ENCODE measurements at places on chromosomes 1 and 21.

DNA sequence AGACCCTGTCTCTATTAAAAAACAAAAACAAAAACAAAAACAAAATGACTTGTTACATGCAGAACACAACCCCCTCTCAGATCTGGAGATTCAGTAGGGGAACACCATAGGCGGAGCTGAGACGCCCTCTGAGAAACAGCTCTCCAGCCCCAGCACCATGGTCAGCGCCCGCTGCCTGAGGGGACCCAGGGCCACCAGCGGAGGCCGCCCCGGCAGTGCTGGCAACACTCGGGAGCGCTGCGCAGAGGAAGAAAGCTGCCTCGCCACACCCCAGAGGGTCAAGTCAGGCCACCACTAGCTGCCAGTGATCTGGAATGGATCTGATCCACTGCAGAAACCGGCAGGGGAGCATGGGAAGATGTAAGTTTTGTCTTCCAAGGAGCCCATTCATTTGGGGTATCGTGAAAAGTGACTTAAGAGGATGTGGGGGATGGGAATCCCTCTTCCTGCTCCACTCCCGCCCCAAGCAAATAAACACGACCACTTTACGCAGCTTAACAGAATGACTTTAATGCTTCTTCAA, 3.1 kb downstream of the ACTA1 start:
- DNase-seq: peak; percentile 33

GRCh38 chr1:34408011-34408410, 231.3 kb downstream of the C1orf94 start:
- DNase-seq: no peak

GRCh38 chr1:210143465-210144062, 89.0 kb upstream of the SERTAD4 start:
- peak; percentile 68 for DNase-seq

DNA sequence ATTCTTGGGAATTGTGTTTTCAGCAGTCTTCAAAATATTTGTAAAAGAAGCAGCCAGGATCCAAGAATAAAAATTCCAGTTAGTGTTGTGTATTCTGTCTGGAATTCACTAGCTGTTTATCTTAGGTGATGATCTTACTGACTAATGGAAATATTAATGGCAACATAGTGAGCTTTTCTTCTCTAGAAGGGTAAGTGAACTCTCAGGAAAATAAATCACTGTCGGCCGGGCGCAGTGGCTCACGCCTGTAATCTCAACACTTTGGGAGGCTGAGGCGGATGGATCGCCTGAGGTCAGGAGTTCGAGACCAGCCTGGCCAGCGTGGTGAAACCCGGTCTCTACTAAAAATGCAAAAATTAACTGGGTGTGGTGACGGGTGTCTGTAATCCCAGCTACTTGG, 87.4 kb upstream of the KIF1B start:
- DNase-seq: peak; percentile 73

DNA sequence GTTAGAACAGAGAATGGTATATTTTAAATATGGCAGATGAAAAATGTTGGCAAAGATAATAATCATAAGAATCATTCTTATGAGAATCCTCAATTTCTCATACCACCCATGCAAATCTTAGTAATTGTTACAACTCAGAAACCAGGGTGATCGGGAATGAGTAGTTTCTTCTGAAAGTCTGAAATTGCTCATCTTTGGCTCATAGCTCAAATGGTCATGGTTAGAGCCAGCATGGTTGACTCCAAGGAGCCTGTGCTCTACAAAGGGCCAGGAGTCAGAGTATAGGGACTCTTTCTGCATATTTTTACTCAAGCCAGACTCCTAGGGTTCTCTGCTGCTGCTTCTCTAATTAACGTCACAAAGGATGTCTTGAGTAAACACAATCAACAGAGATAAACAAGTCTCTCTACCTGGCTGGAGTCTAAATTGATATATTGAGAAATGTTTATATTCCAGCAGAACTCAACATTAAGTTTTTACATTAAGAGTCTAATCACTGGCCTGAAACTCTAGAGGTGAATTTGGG, 1.9 kb upstream of the ETV3 start:
- no peak for DNase-seq
